ENCODE measurements at places on chromosomes 5 and 9. TPM values are rescaled to one million over a fixed set of nuclear protein-coding genes. Genes with fewer than 3 reads are reported as not detected.

GRCh38 chr5:132928062-132928407 is 35.4 kb downstream of the AFF4 start:
- DNase-seq = no peak

The LCN9 gene
- total RNA-seq = not detected

DNA sequence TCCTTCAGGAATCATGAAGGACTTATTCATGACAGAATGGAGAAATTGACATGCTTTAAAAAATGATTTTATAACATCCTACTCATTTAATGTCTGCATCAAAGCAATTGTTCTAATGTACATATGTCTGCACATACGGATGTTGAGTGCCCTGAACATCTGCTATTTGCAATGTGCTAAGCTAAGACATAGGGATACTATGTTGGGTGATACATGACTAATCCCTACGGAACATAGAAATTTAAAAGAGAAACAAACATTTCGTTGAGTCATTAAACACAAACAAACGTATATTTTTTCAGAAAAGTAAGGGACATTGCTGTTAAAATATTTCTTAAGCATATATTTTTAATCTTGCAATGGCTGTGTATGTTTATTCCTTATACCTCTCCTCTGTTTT is 686.5 kb upstream of the ADAMTS16 start:
- DNase-seq = no peak

DNA sequence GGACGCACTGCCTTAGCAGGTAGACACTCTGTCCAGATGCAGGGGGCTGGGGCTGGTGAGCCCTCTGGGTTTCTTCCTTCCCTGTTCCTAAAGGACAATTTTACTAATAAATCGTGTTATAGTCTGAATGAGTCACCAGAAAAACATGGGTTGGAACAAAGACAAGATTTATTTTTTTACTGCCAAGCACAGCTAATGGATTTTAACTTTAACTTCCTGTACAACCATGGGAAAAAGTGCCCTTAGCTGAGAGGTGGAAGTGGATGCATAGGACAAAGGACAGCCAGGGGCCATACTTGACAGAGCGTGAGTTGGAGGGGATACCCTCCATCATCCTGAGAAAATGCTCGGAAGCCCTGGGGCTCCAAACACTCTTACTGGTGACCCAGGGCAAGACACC is 300.7 kb downstream of the MSX2 start:
- no peak for DNase-seq

DNA sequence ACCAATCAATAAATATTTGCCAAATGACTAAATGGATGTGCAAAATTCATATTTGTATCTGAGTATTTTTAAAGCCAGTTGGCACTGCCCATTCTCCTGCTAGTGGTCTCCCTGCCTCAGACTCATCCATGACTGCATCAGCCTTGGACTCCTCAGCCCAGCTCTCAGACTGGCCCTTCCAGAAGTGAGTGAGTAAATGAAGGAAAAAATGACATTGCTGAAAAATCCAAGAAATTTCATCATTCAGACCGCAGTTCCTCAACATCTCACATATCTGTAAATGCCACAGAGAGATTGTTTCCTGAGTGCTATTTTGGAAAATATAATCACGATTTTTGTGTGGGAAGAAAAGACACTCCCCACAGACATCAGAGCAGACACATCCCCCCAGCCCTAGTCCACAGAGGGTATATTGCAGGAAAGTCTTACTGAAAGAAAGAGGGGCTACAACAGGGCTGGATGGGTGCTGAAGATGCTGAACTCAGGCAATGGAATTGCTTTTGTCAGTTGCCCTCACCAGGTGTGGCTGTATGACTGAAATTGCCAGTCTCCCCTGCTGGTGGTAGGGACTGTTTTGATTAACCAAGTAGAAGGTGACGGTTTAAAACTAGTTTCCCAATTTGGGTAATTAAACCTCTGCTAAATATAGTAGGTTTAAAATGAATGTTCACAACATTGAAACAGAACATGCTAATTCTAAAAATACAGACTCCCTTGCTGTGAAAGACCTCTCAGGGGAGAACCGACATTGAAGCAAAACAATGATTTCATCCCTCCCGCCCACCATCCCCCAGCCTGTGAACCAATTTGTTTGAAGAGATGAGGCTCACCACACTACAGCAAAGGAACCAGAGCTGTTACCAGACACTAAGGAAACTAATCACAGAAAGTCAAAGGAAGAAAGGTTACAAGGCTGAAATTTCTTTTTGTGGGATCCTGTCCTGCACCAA is 158.8 kb downstream of the DEPDC1B start:
- no peak for DNase-seq

Data from endothelial cell (in vitro differentiated cells).